NCI-H187 (cell line): ENCODE measurements at places on chromosomes 2 and 18.

- DNase-seq: no peak
These were observed 424.4 kb upstream of the REG3G start for GRCh38 chr2:78601113-78601512.

DNA sequence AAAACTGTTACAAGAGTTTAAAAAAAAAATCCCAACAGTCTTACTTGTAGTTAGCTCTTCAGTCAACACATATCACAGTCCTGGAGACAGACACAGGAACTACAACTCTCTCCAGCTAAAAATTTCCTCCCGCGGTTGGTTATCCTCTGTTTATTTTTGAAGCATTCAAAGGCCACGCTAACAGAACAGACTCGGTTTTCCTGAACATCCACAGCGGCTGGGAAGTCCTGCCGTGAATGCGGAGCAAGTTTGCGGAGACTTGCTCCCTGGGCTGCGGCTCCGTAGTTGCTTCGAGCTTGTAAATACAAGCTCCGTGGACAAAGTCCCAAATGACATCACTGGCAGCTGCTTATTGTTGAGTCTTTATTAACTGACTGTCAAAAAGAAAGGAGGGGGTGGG lies at the start of gene NCKAP5:
Gene NCKAP5, minus strand, starts transcription at position 292 of the 400 bp plus-strand sequence. CDS start 50,937 bp downstream, outside the sequence.
- no peak for DNase-seq

GRCh38 chr2:241456546-241456945 lies 51.8 kb downstream of the STK25 start:
- no peak for DNase-seq

- DNase-seq: no peak
These were observed 1.2 kb downstream of the ZNF236 start for GRCh38 chr18:76823587-76824011.

DNA sequence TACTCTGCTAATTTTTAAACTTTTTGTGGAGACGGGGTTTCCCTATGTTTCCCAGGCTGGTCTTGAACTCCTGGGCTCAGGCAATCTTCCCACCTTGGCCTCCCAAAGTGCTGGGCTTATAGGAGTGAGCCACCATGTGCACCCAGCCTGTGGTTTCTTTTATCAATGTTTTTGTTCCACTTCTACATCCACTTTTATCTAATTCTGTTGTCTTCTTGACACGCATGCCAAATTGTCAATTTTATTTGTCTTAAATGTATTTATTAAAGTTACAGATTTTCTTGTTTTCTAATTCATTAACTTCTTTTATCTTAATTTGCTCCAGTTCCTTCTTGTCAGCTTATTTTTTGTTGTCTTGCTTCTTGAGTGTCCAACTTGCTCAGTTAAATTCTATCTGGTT lies 43.8 kb upstream of the ASPRV1 start:
- no peak for DNase-seq

DNA sequence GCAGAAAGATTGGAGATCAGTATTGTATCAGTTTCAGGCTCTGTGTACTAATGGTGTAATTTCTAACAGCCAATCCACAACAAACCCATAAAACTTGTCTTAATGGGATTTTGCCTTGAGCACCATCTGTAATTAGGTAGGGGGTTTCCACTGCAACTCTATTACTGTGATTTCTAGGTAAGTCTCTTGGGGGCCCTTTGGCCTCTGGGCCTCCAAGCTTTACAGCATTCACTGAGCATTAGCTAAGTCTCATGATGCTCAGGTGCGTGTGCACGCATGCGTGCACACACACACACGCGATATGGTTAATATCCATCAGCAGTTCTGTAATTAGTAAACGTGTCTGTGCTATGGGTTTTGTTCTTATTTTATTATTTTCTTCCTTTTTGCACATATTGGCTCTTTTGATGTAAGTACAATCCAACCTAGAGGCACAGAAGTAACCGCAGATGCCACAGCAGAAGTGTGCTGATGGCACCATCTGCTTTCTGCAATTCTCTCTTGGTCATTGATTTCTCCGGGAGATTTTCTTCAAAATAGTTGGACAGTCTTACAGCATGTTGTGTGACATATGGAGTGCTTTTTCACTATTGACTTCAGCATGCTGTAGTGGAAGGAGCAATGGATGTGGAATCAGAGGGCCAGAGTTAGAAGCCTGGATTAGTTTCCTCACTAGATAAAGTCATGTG lies 592.0 kb downstream of the LRRTM4 start:
- DNase-seq: no peak

DNA sequence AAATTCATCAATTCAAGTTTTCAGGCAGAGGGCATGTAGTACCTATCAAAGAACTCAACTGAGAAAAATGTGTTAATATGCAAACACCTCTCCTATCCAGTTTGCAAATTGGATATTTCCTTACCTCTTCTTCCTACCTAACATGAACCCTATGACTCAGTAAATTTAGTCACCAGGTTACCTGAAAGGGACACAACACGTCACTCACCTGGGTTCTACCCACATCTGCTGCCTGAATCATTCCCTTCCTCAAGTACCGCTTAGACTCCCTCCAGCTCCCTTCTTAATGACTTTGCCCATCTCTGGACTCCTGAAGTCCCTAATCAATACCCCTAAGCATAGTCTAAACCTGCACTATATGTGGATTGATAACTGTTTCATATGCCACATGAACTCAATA lies 10.4 kb downstream of the ANKRD44 start:
- DNase-seq: no peak

DNA sequence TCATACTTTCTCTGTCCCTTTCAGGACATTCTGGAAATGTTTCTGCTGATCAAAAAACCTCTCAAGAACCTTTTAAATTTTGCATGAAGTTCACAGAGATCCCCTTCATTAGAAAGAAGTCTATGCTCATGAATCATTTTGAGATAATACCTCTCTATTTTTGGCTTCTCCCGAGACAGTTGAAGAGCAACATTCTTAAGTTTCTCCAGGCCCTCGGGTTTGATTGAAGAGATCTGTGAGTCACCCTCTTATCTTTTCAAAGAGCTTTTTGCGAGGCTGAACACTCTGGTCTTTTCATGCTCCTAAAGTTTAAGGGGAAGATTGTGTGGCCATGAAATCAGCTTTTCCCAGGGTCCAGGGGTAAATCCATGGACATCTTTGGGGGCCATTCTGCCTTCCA lies 354.2 kb downstream of the FBXO15 start:
- no peak for DNase-seq

- no peak for DNase-seq
These were observed 54.2 kb downstream of the MGAT4A start for GRCh38 chr2:98676742-98677141.

GRCh38 chr18:26304511-26304910 lies 78.3 kb downstream of the TAF4B start:
- DNase-seq: no peak
